Activated naive CD4-positive, alpha-beta T cell treated with anti-CD3 and anti-CD28 coated beads, Interleukin-2, amount 10 ng/mL, durations not matched to agents 5 hours and 36 hours (primary cell): ENCODE measurements at places on chromosomes 1 and 21. TPM values are rescaled to one million over a fixed set of nuclear protein-coding genes. Genes with fewer than 3 reads are reported as not detected.

ALPL gene
- total RNA-seq = not detected

BECN2 gene
- total RNA-seq = not detected

HSD3B1 gene
- total RNA-seq = not detected

TNNI3K gene
- not detected for total RNA-seq
